Stimulated activated CD8-positive, alpha-beta memory T cell treated with anti-CD3 and anti-CD28 coated beads, Interleukin-4, amount 100 ng/mL, for 1 hour (primary cell): ENCODE measurements at places on chromosomes 3 and 15.

DNA sequence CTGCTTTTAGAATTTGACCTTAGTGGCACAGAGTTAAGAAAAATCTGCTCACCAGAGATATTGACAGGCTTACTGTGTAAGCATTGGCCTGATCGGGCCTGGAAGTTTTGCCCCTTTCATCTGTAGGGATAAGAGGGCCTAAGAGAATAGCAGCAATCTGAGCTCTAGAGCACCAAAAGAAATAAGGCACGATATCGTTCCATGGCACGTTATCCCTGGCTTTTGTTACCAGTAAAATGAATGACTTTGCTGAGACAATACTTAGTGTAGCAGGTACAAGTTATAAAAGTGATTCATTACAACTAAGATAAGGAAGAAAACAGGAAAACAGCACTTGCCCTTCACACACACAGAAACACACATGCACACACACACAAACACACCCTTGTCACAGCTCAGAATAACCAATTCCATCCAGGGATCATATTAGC is 5.0 kb downstream of the THBS1 start:
- no peak for DNase-seq

GRCh38 chr3:128804017-128804810 is 75.2 kb upstream of the ACAD9 start:
- no peak for DNase-seq

- no peak for DNase-seq
Observed at GRCh38 chr15:70453766-70454165, 309.6 kb downstream of the UACA start.

GRCh38 chr3:169578381-169579024 is 85.0 kb downstream of the MECOM start:
- DNase-seq = no peak

GRCh38 chr3:165193366-165194254 is 2.6 kb downstream of the SLITRK3 start:
- no peak for DNase-seq

- no peak for DNase-seq
Observed at GRCh38 chr3:72473156-72473555, 375.1 kb downstream of the SHQ1 start.

- DNase-seq = no peak
Observed at GRCh38 chr15:21271566-21271965, 168.7 kb downstream of the POTEB3 start.
